Urinary bladder (tissue), 4 donors: ENCODE measurements at places on chromosomes 3 and 15. TPM values are rescaled to one million over a fixed set of nuclear protein-coding genes. Genes with fewer than 3 reads are reported as not detected.

Gene P2RY14
- 4.7 TPM for polyA plus RNA-seq

DNA sequence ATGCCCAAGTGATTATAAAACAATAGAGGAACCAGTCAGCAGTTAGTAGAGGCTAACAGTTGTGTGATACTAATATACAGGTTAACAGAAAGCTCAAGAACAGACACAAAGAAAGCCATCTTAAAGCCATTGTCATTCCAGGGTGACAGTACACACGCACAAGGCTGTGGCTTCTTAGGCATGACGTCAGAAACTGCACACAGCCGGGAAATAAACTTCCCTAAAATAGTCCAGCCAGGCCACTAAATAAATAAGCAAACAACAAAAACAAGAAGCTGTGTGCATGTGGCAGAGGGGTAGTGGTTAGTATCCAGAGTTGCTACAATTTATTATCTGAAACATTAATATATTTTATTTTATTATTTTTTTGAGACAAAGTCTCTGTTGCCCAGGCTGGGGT lies 49.8 kb downstream of the PPCDC start:
- no peak for DNase-seq

DNA sequence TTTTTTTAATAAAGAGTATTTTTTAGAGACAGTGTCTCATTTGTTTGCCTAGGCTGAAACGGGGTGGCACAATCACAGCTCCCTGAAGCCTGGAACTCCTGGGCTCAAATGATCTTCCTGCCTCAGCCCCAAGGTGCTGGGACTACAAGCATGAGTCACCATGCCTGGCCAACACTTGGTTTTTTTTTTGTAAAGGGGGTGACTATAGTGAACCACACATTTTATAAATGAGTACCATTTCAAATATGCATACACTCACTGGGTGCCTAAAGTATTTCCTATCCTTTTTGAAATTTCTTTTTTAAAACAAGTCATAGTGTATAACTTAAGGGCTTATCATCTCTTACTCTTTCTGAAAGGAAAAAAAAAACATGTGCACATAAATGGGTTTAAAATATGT lies 325.2 kb upstream of the MEIS2 start:
- no peak for DNase-seq

Gene TSC22D2
- 16.3 TPM for polyA plus RNA-seq

GRCh38 chr3:171113716-171114115 lies 87.2 kb upstream of the SLC2A2 start:
- DNase-seq, result no peak
